ENCODE measurements at places on chromosomes 5 and 9. TPM values are rescaled to one million over a fixed set of nuclear protein-coding genes. Genes with fewer than 3 reads are reported as not detected.

NMUR2 gene
- not detected for total RNA-seq

DNA sequence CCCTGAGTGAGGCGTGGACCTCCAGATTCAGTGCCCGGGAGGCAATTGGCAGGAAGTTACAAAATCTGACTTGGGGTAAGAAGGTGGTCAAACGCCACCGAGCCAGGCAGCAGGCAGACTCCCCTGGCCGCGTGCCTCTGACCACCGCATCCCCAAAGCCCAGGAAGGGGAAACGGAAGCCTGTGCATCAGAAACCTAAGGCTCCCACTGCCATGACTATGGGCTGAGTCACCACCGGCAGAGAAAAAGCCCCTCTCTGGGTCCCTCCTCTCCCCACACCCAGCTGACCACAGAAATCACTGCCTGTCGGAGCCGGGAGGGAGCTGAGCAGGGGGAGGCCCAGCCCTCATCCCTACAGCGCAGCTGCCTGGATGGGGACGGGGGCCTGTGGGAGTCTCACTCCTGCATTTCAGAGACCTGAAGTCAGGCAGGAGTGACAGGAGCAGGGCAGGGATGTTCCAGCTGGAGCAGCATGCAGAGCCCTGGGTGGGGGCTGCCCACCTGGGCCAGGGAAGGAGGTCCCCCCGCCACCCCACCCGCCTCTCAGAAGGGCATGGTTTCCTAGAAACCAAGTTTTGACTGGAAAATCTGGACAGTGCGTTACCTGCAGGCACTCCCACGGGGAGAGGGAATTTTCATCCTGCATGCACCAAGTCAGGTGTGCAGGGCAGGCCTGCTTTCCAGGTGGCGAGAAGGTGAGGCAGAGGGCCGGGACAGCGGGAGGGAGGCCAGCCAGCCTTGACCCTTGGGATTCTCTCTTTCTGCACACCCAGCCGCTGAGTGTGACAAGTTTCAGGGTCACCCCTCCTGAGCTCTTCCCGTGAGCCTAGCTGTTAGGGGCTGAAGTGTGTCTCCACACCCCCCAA is 68.2 kb downstream of the LRSAM1 start:
- DNase-seq, result no peak

DNA sequence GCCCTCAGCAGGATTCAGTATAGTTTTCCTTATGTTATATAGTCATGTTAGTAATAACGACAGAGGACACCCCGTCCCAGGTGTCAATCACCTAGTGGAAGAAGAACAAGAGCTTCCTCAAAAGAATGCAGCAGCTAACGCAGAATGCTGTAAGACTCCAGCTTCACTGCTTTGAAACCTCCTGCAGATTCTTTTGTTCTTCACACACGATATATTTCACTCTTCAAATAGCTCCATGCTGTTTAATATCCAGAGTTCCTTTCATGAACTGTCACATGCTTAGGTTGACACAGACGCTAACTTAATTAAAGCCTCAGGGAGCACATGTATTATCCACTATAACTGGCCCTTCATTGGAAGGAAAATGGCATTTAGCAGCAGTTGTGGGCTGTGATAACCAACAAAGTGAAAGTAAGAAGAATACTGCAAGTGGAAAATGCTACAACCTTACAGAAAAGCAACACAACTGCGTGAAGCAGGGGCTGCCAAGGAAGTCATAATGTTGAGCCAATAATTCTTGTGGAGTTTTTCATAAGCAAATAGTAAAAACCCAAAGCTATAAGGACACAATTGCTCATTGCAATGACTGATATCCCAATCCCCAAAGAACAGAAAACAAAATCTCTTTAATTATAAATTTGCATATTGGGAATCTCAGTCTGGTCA is 387.5 kb downstream of the PLK2 start:
- DNase-seq, result no peak

DNA sequence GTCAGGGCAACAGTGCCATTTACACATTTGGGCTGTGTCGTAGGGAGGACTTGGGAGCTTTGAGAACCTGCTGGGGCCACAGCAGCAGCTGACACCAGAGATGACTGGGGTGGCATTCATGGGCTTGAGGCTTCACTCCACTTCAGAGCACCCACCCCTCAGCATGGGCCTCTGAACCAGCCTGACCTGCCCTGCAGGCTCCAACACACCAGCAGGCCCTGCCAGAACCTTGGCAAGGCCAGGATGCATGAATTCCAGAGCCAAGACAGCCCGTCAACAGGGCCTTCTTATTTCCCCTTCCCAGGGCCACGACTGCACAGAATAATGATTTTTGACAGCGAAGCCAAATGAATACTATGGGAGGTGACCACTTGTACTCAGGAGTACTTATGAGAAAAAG is 77.0 kb downstream of the SMIM23 start:
- no peak for DNase-seq

GRCh38 chr5:111461934-111462333 is 50.4 kb downstream of the STARD4 start:
- no peak for DNase-seq

DNA sequence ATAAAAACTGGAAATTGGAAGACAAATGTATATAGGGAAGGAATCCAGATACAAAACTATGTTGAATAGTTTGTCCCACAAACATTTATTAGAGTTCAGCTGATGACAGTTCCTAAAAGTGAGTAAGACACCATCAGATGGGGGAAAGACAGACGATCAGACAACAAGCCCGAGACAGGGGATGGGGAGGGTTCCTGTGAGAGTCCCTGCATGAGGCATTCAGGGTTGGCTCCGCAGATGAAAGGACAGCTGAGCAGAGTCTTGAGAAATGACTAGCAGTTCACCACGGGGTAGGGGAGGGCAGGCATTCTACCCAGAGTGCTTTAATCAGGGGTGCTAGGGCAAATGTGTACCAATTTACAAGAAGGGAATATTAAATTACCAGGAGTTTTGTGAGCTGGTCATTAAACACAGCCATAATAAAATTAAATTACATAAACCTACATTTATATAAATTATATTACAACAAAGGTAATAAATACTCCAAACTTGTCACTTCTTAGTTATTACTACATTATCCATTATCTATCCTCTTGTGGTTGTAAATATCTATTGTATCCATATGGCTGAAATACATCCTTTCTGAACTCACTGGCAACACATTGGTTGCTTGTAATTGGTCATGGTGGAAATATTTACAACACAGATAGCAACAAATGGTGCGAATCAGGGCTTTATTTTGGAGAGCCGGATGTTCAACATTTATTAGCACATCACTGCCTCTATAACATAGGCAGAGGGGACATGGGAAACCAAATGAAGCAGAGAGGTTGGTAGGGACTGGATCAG is 27.8 kb downstream of the TNFSF15 start:
- DNase-seq, result no peak

GRCh38 chr5:98935206-98935605 is 6.4 kb upstream of the CHD1 start:
- no peak for DNase-seq
